ENCODE measurements at places on chromosomes 1 and 21.
A peak's percentile ranks its signal among the peaks of the same experiment; 100 is the strongest.

- no peak for DNase-seq
Measured at GRCh38 chr1:247467129-247467528, 9.2 kb upstream of the OR2B11 start.

- DNase-seq, result no peak
Measured at GRCh38 chr21:41560661-41561158, 52.8 kb upstream of the TMPRSS2 start.

DNA sequence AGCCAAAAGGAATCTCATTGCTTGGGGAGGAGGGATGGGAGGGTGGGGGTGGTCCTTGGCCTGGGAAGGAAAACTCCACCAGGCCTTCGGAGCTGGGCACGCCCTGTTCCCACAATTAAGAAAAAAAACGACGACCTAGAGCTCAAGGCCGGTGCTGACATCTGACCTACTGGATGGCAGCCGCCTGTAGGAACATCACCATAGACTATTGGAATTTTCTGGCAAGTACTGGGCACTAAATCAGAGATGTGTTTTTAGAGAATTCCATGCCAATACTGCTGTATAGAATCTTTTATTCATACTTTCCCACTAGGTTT, 729 bp downstream of the NADK start:
- DNase-seq, result no peak

GRCh38 chr1:42158189-42158588, 5.0 kb downstream of the GUCA2B start:
- DNase-seq, result no peak

DNA sequence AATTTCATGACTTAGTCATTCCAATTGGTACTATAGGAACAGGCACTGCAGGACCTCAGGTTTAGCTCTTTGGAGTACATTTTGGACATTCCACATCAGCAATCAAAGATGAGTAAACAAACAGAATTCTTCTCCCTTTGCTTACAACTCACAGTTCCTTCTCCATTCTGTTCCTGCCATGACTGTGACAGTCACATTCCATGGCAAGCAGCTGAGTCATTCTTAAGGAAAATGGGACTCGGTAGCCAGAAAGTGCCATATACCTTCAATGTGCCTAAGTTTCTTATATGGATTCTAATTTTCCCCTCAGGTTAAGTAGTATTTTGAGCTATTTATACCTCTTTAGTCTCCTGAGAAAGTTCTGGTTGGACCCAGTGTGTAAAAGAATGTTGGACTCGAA, 25.6 kb downstream of the CRCT1 start:
- DNase-seq, result no peak

GRCh38 chr1:169604781-169605560, 18.7 kb upstream of the F5 start:
- no peak for DNase-seq

DNA sequence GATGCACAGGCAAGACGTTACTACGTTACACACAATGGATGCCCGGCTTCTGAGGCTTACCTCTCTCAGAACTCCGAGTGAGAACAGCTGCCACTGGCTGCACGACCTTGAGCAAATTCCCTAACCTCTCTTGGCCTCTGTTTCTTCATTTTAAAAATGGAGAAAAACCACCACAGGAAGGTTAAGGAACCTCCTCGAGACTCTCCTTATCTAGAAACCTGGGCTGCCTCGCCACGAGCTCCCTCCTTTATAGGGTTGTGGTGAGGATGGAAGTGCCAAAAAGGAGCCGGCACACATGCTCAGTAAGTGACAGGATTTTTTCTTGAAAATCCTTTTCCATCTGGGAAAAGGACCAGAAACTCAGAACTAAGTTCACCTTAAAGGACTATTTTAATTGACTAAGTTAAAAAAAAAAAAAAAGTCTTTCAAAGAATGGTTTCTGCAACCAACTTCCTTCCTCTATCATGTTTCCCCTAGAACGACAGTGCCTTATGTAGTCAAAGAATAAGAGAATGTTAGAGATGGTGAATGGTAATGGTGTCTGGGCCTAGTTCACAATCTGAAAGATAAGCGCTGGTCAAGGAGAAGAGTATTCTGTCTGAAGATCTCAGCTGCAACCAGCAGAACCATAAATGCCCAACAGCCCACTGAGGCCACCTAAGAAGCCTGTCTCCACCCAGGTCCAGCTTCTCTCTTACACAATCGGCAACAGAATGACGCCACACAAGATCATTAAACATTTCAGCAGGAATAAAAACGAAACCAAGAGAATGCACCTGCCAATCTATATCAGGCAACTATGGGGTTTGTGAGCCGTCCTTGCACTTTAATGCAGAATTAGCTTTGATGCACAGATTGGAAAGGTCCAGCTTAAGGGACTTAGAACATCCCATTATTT, 64.9 kb downstream of the SLC45A1 start:
- DNase-seq, result no peak

DNA sequence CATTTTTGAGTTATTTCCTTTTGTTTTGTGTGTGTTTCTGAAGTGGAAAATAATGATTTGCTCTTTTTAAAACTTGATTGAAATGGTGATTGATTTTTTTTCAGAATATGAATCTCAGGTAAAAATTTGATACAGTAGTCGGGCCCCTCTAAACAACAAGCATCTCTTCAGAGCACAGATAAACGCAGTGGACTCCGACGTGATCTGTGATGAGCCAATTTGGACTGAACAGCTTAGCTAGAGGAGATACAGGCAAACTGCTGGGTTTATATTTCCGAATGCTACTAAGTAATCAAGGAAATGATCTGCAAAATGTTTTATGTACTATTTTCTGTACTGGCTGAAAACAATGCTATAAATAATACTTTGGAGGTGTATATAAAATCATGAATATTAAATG, 705.7 kb upstream of the RGS18 start:
- DNase-seq, result no peak

- DNase-seq, result no peak
Measured at GRCh38 chr21:45013260-45013841, 61.0 kb upstream of the ADARB1 start.

DNA sequence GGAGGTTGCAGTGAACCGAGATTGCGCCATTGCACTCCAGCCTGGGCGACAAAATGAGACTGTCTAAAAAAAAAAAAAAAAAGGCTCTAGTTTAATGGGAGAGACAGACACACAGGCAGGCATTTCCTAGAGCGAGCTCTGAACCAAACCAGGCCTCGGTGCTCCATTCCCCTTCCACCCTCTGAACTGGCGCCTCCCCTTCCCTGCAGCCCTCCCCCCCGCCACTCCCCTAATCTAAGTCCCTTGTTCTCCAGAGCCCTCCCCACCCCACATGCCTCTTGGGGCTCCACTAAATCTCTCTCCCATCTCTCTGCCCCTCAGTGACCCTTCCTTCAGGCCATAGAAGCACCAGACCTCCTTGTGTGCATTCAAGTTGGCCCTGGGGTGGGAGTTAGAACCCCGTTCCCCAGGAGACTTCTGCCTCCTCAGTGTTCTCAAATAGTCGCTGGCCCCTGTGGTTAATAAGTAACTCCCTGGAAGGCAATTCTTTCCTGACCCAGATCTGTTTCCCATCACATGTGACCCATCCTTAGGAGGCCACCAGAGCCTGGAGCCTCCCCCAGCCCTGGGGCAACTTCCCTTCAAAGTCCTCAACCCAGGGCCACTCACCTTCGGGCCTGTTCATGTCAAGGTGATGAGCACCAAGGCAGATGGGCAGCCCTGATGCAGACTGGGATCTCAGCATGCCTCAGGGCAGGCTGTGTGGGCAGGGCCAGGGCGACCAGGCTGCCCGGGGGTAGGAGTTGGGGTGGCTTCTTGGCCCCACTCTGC, 42.6 kb upstream of the EPB41 start:
- no peak for DNase-seq

DNA sequence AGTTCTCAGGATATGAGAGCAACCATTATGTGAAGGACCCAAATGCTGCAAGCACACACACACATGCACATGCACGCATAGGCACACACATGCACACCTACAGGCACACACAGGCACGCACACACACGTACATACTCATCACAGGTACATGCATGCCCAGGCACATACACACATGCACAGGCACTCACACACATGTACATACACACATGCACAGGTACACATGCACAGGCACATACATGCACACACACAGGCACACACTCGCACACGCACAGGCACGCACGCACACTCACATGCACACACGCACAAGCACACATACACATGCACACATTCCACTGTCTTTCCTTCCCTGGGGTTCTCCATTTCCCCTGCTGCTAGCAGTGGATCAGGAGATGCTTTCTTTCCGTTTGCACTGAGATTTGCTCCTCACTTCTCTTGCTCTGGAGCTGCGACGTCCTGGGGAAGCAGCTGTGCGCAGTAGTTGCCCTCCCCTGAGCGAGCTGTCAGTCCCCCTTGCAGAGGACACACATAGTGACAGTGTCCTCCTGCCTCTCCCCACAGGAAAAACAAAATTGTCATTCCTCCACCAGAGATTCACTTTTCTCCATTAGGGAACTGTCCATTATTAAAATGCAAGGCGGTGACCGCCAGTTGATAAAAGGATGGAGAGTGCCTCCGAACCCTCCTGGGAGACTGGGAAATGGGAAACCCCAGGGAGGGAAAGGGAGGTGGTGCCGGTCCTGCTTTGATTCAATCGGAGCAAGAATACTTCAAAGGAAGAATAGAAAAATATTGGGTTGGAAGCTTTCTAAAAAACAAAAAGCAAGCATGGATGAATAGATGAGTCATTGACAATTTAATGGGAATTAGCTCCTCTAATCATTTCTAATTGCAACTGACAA, 69.5 kb downstream of the WDR4 start:
- DNase-seq, result no peak

DNA sequence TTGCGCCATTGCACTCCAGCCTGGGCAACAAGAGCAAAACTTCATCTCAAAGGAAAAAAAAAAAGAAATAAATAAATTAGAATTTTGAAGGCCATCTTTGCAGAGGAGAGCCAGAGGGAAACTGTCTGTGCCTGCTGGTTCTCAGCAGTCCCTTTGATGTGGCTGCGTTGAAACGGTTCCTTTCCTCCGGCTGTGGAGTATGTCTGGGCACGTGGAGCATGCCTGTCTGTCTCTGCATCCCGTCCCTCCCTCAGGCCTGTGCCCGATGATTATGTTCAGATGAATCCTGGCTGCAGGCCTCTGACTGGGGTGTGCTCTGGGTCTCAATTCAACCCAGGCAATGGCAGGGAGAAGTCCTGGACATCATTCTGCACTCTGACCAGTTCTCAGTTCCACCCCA, 33.4 kb downstream of the KIAA1614 start:
- DNase-seq, result no peak

DNA sequence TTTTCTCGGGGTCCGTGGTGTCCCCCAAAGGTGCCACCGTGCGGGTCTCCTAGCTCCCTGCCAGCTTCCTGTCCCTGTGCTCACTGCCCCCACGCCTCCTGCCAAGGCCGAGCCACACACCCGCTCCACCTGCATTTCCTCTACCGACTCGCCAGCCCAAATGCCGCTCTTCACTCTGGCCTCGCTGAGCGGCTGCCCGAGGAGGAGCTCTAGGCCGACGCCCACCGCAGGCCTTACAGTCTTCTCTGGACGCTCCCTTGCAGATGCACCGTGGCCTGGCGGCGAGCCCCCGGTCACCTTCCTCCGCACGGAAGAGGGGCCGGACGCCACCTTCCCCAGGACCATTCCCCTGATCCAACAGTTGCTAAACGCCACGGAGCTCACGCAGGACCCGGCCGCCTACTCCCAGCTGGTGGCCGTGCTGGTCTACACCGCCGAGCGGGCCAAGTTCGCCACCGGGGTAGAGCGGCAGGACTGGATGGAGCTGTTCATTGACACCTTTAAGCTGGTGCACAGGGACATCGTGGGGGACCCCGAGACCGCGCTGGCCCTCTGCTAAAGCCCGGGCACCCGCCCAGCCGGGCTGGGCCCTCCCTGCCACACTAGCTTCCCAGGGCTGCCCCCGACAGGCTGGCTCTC, 26.3 kb downstream of the FTCD start:
- no peak for DNase-seq

DNA sequence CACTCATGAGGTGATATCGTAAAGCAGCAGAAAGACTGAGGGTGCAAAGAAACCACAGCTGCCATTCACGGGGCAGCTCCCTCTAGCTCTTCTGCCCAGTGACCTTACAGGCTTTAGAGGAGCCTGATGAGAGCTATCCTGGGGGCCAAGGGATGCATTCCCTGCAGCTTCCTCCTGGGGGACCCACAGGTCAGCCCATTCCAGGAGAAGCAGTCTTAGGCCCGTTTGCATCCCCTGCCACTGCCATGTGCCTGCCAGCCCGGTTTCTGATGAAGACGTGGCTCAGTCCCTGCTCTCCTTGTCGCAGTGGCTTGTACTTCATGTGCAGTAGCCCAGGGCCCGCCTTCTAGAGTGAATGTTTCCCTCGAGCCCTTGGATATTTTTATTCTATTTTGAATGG, 22.8 kb downstream of the ATP5PO start:
- DNase-seq, result no peak

DNA sequence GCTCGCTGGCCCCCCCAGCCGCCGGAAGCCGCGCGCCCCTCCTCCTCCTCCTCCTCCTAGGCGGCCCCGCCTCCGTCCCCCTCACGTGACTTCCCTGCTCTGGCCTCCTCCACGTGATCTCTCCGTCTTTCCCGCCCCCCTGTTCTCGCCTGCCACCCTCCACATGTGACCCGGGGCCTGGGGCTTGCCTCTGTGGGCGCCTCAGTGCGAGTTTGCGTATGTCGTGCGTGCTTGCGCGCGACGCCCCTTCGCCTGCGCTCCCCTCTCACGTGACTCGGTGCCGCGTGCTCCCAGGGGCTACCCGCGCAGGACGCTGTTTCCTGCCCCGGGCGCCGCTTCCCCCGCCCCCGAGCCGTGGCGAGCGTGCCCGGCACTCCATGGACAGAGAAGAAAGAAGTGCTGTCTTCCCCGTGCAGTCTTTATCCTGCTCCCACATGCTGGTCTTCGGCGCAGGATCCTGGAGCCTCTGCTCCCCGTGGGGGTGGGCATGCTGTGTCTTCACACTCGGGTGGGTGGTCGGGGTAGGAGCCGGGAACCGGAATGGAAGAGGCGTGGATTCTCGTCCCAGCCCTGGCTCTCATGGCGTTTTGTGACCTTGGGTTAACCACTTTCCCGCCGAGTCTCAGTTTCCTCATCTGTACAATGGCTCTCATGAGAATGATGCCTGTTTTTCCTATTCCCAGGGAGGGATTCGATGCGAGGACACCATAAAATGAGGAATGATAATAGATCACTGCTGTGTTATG, 431 bp upstream of the UBE2Q1 start:
- DNase-seq, result peak; percentile 99

DNA sequence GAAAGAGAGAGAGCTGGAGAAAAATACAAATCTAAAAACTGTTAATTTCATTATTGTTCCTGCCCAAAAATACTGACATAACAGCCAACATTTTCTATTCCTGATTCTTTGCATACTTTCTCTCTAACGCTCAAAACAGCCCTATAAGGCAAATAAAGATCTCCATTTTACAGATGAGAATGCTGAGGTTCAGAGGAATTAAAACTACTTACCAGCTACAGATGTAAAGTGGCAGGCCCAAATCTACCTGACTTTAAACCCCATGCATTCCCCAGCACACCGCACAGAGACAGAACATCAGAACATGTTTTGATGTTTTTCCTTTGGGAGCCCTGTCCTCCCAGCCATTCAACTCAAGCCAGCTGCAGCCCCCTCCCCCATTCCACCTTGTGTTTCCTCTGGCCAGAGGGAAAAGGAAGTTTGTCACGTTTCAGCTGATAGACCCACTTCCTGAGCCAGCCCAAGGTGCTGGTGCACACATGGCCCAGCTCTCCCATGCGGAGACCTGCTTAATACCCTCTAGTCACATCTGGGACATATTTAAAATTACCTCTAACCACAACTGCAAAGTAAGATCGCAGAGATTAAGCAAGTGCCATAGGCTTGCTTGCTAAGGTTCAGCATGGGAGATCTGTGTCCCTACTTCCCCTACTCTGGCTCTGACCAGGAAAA, 133.1 kb upstream of the NFIA start:
- no peak for DNase-seq

Data from posterior cingulate gyrus (tissue), 11 donors.